ENCODE measurements at places on chromosomes 2 and 18.

GRCh38 chr18:23451491-23451890 is 1.6 kb upstream of the RIOK3 start:
- no peak for DNase-seq

GRCh38 chr18:52694804-52695203 is 354.8 kb downstream of the DCC start:
- peak; percentile 9 for DNase-seq

DNA sequence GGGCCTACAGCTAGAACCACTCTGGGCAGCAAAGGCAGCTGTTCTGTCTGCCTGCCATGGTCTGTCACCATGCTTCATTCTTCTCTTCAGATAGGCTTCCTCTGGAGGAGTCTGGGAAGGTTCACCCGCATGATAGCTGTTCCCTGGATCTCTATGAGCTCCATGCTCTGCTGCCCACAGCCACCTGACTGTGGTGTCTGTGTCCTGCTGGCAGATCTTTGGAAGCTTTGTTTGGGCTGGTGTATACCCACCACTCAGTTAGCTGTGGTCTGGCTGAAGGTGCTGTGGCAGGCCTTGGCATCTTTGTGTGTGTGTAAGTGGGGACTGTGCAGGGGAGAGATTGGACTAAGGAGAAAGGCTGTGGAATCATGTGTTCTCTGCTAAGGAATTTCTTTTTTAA is 23.4 kb downstream of the MYO1B start:
- DNase-seq: no peak

GRCh38 chr2:38376346-38377049 is 575 bp downstream of the ATL2 start:
- DNase-seq: peak; percentile 81

GRCh38 chr2:234075518-234075915 is 25.0 kb downstream of the SPP2 start:
- DNase-seq: no peak

GRCh38 chr2:218694405-218695145 is 16.1 kb upstream of the TTLL4 start:
- no peak for DNase-seq

- no peak for DNase-seq
Measured at GRCh38 chr2:51720826-51721225, 688.9 kb upstream of the NRXN1 start.

GRCh38 chr2:218430721-218431120 is 11.8 kb downstream of the VIL1 start:
- no peak for DNase-seq

GRCh38 chr18:56550121-56550520 is 88.3 kb downstream of the TXNL1 start:
- DNase-seq: no peak

- DNase-seq: no peak
Measured at GRCh38 chr2:236526455-236527158, 43.0 kb upstream of the ACKR3 start.

- no peak for DNase-seq
Measured at GRCh38 chr2:38697116-38697840, 31.4 kb downstream of the GALM start.

- DNase-seq: no peak
Measured at GRCh38 chr2:214987261-214987660, 151.2 kb downstream of the ABCA12 start.

- peak; percentile 21 for DNase-seq
Measured at GRCh38 chr2:237931205-237931721, 35.6 kb upstream of the UBE2F start.

- DNase-seq: no peak
Measured at GRCh38 chr2:25194576-25195122, 26.3 kb upstream of the POMC start.

GRCh38 chr18:74501386-74501785 is 5.2 kb downstream of the CNDP2 start:
- no peak for DNase-seq

DNA sequence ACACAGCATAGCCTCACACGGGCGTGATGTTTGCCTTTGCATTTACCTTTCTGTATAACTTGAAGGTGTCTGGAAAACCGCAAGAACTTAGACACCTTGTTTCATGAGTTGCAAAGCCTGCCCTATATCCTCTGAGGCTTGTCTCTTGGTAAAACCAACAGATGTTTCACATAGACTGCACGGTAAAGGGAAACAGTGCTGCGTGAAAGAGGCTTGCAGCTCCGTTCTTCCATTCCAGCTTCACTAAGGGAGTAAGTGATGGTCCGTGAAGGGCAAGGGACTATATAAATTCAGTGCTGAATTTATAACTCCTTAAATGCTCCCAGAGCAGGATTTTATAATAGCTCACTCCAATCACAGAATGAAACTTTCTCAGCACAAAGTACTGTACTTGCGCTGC is 360.5 kb downstream of the SOX11 start:
- no peak for DNase-seq

DNA sequence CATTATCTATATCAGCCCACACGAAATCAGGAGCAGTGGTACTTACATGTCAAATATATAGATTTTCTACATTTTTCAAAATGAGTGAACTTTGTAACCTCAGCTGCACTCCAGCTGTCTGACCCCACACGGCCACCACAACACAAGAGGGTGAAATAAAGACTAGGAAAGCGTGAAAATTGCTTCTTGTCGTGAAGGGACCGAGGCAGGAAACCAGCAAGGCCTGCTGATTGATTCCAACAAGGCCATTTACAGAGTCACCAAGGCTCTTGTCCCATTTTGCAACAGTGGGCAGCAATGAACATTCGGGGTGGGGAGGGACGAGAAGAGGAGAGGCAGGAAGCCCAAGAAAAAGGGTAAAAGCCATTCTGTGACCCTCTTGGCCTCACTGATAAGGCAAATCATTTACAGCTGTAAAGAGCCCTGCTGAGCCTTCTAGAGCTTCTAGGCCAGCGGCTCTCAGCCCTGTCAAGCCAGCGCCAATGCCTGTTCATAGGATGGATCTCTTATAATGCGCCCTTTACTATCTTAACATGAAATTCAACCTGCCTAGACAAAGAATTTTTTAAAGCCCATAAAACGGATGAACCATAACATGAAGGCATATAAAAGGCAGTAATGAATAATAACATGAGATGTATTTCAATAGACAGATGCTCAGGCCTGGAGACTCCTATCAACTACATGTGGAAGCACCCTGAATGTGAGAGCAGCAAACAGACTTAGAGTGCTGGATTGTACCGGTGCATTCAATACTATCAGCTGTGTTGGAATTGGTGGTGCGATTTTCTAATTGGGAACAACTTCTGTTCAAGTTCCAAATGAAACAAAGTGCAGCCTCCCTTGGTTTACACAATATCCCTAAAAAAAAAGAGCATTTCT is 269.0 kb downstream of the CDCA7 start:
- no peak for DNase-seq

GRCh38 chr2:176407706-176408105 is 138.5 kb downstream of the MTX2 start:
- DNase-seq: no peak

- DNase-seq: no peak
Measured at GRCh38 chr2:120167272-120167671, 55.9 kb downstream of the TMEM185B start.

- DNase-seq: no peak
Measured at GRCh38 chr2:241002275-241003046, 4.0 kb downstream of the SNED1 start.

- DNase-seq: no peak
Measured at GRCh38 chr18:75625966-75626365, 198.5 kb upstream of the SMIM21 start.

DNA sequence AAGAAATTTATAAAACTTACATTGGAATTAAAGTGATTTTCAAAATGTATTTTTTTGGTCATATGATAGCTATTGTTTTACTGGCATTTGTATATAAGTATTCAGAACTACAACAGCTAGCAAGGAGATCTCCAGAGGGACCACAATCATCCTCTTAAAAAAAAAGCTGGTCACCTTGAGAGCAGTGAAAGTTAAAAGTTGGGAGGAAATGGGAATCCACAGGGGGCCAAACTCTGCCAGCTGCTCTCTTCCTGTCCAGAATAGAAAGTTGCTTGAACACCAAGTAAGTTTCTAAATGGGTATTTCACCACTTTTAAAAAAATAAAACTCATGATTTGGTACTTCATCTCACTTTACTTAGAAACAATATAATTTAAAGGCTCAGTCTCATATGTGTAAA is 1025.1 kb downstream of the LRP1B start:
- DNase-seq: no peak

- no peak for DNase-seq
Measured at GRCh38 chr2:232629129-232629475, 4.3 kb upstream of the EFHD1 start.

DNA sequence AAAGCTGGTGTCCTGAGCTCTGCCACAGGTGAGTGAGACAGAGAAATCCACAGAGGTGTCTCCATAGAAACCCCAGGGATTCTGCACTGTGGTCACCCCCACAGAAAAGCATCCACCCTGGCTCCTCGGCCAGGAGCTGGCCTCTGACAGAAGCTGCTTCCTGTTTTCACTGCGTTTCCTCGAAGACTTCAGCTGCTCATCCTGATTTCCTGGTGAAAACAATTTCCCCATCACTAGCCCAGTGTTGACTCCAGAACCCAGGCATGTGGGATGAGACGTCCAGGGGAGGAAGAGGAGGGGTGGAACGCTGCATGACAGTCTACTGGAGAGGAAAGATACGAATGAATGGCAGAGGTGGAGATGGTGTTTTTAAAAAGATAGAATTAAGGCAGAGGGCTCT is 60.3 kb upstream of the GPR45 start:
- no peak for DNase-seq

- DNase-seq: no peak
Measured at GRCh38 chr18:10047237-10047636, 133.4 kb downstream of the VAPA start.

- DNase-seq: no peak
Measured at GRCh38 chr2:123864416-123864815, 160.7 kb upstream of the CNTNAP5 start.

DNA sequence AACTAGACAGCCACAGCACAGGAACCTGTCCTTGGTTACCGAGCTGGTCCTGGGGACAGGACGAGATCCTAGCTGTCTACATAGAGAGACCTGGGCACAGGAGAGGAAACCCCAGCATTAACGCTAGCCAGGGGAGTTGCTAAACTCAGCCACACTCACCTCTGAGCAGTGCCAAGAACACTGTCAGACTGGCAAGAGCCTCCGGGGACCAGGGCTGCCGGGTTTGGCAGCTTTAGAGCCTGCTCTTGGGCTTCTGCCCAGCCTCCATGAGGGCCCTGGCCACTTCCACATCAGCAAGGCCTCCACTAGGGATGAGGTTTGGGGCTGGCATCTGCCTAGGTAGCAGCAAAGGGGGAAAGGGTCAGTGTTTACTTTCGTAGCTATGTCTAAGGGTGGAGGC is 6.7 kb downstream of the TMBIM1 start:
- no peak for DNase-seq

DNA sequence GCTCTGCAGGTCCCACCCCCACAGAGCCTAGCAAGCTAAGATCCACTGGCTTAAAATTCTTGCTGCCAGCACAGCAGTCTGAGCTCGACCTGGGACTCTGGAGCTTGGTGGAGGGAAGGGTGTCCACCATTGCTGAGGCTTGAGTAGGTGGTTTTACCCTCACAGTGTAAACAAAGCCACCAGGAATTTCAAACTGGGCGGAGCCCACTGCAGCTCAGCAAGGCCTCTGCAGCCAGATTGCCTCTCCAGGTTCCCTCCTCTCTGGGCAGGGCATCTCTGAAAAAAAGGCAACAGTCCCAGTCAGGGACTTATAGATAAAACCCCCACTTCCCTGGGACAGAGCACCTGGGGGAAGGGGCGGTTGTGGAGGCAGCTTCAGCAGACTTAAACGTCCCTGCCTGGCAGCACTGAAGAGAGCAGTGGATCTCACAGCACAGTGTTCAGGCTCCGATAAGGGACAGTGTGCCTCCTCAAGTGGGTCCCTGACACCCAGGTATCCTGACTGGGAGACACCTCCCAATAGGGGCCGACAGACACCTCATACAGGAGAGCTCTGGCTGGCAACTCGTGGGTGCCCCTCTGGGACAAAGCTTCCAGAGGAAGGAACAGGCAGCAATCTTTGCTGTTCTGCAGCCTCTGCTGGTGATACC is 20.0 kb upstream of the NEMP2 start:
- no peak for DNase-seq

DNA sequence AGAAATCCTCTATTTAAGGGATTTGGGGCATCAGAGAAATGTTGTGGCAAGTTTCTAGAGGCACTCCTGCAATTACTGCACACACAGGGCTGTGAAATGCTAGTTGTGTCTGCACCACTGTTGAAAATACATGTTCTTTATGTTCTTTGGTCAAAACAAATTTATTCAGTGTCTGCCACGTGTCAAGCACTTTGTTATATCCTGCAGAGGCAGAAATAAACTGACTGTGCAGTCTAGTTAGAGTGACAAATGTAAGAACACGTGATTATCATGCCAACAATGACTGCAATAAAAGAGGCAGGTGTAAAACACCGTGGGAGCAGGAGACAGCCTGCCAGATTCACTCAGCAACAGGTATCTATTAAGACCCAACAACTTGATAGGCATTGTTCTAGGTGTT is 423.3 kb downstream of the LRP1B start:
- DNase-seq: no peak

GRCh38 chr2:209817844-209818271 is 46.2 kb downstream of the UNC80 start:
- DNase-seq: no peak

DNA sequence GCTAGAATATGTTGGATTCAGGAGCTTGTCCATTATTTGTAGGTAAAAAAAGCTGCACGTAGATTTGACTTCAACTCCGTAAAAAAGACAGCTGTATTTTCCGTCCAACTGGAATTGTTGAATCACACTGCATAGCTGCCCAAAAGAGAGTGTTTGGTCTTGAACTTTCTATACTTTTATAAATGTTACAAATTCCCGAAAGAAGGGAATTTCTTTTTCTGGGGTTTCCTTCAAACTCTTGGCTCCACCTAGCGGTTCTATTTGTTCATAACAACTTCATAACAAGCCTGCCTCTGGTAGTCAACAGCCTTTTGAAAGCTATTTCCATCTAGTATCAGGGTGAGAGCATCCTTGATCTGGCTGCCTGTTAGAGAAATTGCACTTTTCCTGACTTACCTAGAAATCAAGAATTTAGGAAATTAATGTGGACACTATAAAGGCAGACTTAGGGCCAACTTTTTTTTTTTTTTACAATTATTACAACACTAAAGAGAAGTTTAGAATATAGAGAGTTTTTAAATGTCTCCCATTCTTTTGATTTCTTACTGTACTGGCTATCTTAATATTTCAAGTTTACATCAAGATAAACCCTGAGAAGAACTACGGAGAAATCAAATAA is 48.1 kb downstream of the TMEM185B start:
- peak; percentile 76 for DNase-seq

GRCh38 chr18:26869640-26870039 is 4.1 kb upstream of the AQP4 start:
- peak; percentile 14 for DNase-seq

GRCh38 chr2:33442528-33443079 is 33.8 kb upstream of the RASGRP3 start:
- no peak for DNase-seq

DNA sequence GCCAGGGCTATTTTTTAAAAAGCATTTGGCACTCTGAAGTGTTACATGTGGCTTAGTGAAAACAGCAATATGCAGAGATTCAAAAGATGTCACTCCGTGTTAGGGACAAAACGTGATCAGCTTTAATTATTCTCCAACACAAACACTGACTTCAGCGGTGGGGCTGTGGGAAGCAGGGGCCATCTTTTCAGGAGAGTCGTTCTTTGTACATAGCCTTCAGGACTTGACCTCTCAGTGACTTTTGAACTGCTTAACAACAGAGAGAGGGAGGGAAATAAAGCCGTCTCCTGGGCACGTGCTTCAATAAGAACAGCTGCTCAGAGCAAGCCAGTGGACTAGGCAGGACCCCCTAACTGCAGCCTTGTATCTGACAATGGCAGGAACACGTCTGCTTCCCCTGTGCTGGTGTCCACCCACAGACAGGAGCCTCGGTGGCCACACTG is 95.0 kb upstream of the HDAC4 start:
- DNase-seq: no peak

GRCh38 chr2:38498045-38498481 is 104.7 kb downstream of the HNRNPLL start:
- peak; percentile 90 for DNase-seq

Data from NB4 (cell line).